ENCODE measurements at places on chromosomes 5 and 9.

DNA sequence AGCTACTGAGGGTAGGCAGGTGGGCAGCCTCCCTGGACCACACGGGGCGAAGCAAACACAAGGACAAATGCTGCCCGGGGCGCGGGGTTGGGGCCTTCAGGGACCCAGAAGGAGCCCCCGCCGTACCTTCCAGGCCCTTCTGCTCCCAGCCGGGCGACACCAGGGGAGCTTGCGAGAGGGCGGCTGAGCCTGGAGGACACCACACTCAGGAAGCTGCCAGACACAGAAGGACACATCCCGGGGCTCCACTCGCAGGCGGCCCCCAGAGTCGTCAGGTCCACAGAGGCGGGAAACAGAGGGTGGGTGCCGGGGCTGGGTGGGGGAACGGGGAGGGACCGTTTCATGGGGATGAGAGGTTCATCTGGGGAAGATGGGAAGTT is 58.5 kb upstream of the UBAC1 start:
- DNase-seq: no peak

GRCh38 chr9:70283848-70284247 is 25.1 kb downstream of the SMC5 start:
- DNase-seq: no peak

- DNase-seq: no peak
These were observed 74.6 kb downstream of the RGS3 start for GRCh38 chr9:113538131-113538530.

DNA sequence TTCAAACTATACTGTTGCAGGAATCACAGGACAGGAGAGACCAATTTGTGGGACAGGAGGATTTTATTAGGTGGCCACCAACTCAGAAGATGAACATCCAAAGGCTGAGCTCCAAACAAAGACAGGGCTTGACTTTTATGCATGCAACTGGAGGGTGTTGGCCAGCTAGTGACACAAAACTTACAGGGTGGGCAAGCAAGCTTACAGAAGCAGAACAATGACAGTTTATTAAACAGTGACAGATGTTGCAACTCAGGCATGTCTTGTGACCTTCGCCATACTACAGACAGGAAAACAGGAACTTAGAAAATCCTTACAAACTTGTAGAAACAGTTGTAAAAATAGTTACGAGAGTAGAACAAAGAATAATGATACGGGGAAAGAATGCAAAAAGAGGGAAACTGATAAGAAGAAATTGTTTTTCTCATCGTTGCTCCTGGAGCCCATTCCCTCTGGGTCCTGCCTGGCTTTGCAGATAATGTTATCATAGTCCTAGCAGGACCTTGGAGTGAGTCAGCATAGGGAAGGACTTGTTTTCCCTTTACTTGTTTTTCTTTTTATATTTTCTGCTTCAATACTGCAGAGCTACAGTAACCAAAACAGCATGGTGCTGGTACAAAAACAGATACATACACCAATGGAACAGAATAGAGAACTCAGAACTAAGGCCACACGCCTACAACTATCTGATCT is 2083.0 kb upstream of the ACO1 start:
- DNase-seq: no peak

- no peak for DNase-seq
These were observed 215.0 kb upstream of the PANK3 start for GRCh38 chr5:168793841-168794837.

DNA sequence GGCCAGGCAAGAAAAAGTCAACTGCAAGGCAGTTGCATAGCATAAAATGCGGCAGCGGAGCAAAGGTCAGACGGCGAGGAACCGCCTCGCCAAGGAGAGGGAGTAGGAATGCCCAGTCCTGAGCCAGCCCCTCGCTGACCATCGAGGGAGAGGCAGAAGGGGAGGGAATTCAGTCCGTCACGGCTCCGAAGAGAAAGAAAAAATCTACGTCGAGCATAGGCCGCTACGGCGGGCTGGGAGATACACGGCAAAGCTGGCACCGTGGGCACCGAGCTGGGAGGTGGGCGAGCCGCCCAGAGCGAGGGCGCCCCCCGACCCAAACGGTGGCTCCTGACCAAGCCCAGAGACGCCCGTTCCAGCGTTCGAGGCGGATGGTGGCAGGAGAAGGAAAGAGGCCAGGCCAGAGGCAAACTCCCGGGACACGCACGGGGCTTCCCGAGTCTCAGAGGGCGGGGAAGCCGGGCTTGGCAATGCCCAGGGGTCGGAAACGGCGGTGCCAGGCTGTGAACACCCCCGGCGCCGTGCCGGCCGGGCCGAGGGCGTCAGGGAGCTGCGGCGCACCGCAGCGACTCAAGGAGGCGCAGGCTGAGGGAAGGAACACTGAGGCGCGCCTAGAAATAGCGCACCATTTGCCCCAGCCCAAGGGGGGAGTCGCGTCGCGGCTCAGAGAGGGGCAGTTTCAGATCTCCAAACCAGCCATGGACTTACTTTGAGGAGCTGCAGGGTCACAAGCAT is 518 bp downstream of the SPRY4 start:
- no peak for DNase-seq

All from cortex of kidney (tissue), 1 donor.